ENCODE measurements at places on chromosomes 7 and 10.
A peak's percentile ranks its signal among the peaks of the same experiment; 100 is the strongest.

DNA sequence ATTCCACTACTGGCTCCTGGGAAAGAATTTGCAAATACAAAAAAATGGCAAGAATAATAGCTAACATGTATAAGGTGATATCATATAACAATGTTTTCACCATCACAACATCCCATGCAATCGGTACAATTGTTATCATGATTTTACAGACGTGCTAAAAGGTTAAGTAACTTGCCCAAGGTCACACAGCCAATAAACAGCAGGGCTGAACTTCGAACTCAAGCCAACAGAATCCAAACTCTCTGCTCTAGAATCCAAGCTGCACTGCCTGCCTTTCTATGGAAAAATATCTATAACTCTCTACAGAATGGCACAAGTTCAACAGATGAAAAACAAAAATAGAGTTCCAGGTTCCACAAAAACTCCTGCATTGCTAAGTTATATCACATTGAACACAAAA lies 160.9 kb downstream of the PARD3 start:
- no peak for DNase-seq

DNA sequence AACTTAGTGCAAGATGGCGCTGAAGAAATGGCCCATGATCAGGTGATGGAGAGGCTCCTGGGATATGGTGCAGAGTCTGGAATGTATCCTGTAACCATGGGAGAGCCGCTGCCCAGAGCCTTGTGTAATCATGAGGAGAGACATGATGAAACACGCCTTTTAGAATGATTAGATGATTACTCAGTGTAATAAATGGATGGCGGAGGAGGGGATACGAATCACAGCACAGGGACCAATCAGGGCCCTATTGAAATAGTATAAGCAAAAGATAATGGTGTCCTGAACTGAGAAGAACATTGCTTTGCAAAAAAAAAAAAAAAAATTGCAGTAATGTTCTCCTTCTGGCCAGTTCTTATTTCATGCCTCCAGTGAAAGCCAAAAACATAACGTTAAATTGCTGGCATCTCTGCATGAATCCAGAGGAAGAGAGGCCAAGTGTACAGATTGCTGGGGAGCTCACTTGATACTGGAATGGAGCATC lies 668.5 kb upstream of the AUTS2 start:
- DNase-seq, result peak; percentile 59

- no peak for DNase-seq
Observed at GRCh38 chr10:124138195-124138882, 44.9 kb upstream of the CHST15 start.

DNA sequence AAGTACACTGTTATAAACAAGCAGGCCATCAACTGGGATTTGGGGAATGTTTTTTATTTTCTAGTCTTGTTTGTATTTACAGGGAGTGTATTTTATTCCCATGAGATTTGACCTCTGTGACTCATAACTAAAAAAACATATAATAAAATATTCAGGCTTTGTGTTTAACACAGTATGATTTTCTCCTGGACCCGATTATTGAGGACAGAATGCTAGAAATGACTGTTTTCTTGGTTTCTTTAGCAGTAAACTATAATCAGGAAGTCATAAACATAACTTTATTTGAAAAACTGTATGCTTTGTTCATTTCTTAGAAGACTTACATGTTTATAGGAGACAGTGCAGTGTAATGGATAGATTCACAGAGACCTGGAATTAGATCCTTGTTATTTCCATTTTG lies 2.1 kb downstream of the NHLRC2 start:
- DNase-seq, result no peak

DNA sequence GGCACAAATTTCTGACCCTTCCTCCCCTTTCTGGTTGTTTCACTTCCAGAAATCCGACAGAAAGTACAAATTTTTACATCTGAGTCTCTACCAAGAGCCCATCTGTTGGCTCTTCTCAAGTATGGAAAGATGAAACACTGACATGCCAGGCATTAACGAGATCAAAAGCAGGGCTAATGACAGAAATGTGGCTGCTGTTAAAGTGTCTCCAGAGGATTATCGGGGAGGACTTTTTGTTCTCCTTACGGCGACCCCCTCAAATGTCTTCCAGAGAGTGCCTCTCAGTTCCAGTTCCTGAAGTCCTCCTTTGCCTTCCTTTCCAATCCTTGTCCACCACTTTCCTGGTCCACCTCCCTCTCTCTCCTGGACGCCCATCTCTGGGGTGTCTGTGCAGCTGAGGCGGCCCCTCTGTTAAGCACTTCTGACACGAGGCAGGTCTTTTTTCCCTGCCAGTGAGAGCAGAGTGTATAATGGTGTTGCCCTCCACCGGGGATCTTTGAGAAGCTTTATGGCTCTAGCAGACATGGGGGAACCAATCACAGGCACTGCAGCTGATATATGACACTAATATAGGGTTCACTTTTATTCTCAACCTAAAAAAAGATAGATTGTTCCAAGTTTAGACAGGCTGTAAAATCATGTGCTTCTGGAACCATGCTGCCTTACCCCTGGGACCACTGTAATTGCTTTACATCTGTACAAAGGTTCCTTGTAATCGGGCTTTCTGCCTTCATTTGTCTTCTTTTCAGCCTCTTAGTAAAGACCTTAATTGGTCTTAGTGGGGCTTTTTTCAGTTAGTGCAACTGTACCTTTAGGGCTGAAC lies 757.1 kb downstream of the AUTS2 start:
- DNase-seq, result no peak

- no peak for DNase-seq
Observed at GRCh38 chr7:66429498-66430163, 199.1 kb upstream of the KCTD7 start.

DNA sequence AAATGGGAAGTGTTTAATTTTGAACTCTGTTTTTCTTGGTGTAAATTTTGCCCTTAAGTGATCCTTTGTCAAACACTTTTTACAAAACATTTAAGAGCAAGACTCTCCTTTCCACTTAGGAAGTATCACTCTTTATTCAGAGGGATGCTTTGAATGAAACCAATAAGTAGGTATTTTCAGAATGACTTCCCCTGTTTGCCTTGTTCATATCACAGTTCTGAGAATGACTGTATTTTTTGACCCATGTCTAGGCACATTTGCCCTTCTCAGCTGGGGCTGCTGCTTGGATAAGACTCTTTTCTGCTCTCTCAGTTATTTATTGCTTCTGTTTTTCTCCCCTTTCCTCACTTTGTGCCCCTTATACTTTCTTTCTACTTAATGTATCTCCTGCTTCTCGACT lies 98.2 kb downstream of the CCNY start:
- DNase-seq, result no peak

- no peak for DNase-seq
Observed at GRCh38 chr7:150904011-150904909, 51.9 kb downstream of the AOC1 start.

- no peak for DNase-seq
Observed at GRCh38 chr10:70575874-70576802, 26.4 kb downstream of the PRF1 start.

DNA sequence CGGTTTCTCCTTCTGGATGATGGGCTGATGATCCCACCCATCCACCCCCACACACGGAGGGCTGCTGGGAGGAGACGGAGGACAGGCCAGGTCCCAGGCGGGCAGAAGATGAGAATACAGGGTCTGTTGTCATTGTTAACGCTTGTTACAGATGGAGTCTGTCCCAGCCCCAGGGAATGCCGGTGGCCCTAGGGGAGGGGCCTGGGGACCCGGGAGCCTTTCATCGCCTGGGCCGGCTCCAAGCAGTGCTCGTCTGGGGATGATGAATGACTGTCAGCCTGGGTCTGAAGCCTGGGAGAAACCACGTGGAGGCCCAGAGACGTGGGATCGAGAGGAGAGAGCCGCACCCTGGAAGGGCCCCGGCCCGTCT lies 69.2 kb downstream of the UNCX start:
- DNase-seq, result no peak

DNA sequence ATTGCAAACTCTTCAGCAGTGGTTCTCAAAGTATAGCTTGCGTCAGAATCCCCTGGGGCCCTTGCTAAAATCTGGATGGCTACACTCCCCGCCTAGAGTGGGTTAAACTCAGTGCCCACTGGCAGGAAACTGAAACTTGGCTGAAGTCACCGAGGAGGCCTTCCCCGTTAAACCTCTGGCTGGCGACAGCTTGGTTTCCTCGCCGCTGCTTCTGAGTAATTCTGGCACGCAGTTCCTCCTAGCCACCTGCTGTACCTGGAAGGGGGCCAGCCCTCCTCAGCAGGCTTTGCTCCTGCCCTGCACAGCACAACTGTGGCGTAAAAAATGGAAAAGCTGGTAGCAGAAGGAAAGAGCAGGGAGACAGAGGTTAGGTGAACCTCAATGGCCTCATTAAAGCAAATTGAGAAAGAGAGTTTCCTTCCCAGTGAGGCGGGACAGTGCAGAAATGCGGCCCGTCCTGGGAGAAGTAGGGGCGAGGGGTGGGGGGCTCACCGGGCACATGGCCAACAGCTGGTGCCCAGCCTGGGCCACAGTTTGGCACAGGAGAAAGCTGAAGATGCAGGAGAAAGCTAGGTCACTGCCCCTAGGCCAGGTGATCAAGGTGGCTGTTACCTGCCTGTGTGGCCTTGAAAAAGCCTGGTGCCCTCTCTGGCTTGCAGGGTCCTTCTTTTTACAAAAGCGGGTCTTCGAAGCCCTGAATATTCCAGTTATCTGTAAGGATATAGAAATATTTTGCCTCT lies 46.6 kb downstream of the ALOX5 start:
- DNase-seq, result peak; percentile 8

DNA sequence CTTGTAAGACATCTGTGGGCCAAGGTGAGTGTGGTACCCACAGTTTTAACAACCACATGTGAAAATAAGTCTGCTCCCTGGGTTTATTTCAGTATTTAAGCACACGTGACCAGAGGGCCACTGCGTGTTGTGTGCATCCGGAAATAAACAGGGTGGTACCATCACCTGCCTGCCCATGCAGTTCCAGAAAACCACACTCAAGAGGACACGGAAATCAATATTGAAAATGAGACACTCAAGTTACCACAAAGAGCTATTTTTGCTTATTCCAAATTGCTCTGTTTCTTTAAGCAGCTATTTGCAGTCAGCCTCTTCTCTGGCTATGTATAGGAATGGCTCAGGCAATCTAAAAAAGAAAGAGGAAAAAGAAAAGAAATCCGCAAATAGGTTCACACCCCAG lies 71.8 kb upstream of the LOXL4 start:
- no peak for DNase-seq

DNA sequence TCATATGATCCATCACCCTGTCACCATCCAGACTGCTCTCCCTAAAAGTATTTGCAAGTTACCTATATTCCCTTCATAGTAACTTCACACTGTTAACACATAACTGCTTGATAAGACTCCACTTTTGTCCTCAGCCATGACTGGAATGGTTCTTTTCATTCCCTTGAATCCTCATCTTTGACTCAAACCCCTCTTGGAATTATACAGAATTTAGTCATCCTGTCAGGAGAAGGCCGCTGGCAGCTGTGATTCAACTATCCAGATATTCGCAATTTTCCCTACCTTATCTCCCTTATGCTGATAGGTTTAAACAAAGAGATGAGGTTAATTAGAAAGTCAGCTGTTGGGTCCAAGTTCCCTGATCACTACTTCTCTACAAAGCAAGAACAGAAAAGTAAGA lies 143.0 kb upstream of the HPS1 start:
- no peak for DNase-seq
